Stimulated activated CD4-positive, alpha-beta T cell treated with anti-CD3 and anti-CD28 coated beads, TNF-alpha, amount 100 ng/mL, for 4 hours (primary cell): ENCODE measurements at places on chromosomes 3 and 15.
A peak's percentile ranks its signal among the peaks of the same experiment; 100 is the strongest.

- DNase-seq: no peak
Observed at GRCh38 chr15:39099524-39099923, 481.4 kb upstream of the THBS1 start.

GRCh38 chr3:179825527-179826246 lies 172.8 kb downstream of the USP13 start:
- no peak for DNase-seq

GRCh38 chr3:132211896-132212295 lies 105.3 kb upstream of the ACP3 start:
- DNase-seq: no peak

- no peak for DNase-seq
Observed at GRCh38 chr15:99163271-99164062, 58.6 kb downstream of the SYNM start.

DNA sequence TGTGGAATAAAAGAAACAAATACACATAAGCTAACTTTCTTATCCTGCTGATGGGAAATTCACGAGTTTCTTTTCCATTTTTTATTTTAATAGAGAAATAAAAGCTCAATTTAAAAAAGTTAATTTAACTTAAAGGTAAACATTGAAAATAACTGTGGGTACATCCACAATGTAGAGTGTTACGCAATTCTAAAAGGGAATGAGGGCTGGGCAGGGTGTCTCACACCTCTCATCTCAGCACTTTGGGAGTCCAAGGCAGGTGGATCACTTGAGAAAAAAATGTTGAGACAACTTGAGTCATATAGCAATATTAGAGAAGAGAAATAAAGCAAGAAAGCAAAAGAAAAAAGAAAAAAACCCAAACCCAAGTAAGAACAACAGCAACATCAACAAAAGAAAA lies 207.0 kb downstream of the DIPK2A start:
- no peak for DNase-seq

DNA sequence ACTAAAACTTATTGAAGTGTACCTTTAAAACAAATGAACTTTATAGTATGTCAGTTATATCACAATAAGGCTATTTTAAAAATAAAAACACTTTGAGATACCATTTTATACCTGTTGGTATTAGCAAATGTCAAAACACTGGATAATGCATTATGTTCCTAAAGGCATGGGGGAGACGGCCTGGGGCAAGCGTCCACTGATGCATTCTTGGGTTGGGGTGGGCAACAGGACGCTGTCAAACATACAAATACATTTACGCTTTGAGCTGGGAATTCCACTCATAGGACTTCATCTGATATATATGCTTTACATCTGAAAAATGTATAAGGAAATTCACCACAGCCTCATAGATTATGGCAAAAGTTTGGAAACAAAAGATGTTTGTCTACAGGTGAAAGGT lies 7.6 kb upstream of the GATA2 start:
- DNase-seq: no peak

DNA sequence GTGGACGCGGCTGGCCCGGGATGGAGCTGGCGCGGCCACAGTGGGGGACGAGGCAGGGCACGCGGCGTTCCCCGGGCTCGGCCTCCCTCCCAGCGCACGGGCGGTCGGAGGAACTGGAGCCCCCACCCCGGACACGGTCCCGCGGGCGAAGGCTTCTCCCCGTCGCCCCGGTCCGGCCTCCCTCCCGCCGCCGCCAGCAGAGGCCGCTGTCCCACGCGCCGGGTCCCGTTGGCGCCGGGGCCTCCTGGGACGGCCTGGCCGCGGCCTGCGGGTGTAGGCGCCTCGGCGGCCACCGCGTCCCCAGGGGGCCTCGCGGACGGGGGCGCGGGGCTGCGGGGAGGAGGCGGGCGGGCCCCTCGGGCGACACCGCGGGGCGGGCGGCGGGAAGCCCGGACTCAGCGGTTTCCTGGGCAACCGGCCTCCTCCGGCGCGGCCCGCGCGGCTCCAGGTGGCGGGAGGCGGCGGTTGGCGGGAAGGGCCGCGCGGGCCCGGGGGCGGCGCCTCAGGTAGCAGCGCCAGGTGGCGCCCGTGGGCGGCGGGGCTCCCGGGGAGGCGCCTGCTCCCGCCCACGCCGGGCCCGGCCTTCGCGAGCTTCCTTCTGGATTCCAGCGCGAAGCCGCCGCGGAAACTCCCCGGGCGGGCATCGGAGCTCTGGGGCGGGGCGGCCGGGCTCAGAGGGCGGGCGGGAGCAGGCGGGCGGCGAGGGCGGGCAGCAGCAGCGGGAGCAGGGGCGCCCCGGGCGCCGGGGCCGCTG lies 26.7 kb downstream of the MELTF start:
- DNase-seq: peak; percentile 77
